Placental pericyte (primary cell): ENCODE measurements at places on chromosomes 6 and 20. TPM values are rescaled to one million over a fixed set of nuclear protein-coding genes. Genes with fewer than 3 reads are reported as not detected.

HNF4A gene
- not detected in 2 replicates for total RNA-seq

EYS gene
- under 0.01 TPM in 2 replicates for total RNA-seq

ENPP5 gene
- total RNA-seq: 0.14 TPM in 1 of 2 replicates, not detected in the other

NHSL1 gene
- 15.5 and 28.9 TPM in 2 replicates for total RNA-seq

FABP7 gene
- total RNA-seq: not detected in 2 replicates

HLA-G gene
- total RNA-seq: not detected in 2 replicates

TFAP2A gene
- 0.22 and 2.6 TPM in 2 replicates for total RNA-seq

SH3BGRL2 gene
- 0.22 and 1.6 TPM in 2 replicates for total RNA-seq

NDUFAF5 gene
- 11.2 and 13.0 TPM in 2 replicates for total RNA-seq

SSTR4 gene
- not detected in 2 replicates for total RNA-seq

SPEF1 gene
- total RNA-seq: 0.14 and 0.22 TPM in 2 replicates

DAAM2 gene
- total RNA-seq: under 0.01 and 2.3 TPM in 2 replicates

SAPCD1 gene
- 0.44 and 1.1 TPM in 2 replicates for total RNA-seq

GABRR1 gene
- total RNA-seq: not detected in 2 replicates

RRAGD gene
- 0.22 and 1.4 TPM in 2 replicates for total RNA-seq

DCDC2 gene
- total RNA-seq: under 0.01 and 0.14 TPM in 2 replicates

BYSL gene
- 15.1 and 18.6 TPM in 2 replicates for total RNA-seq

SYCP2 gene
- 0.22 and 1.7 TPM in 2 replicates for total RNA-seq

CGA gene
- total RNA-seq: not detected in 2 replicates

ERVFRD-1 gene
- 0.22 TPM in 1 of 2 replicates, not detected in the other for total RNA-seq

ZNF311 gene
- total RNA-seq: 0.43 and 0.44 TPM in 2 replicates

SIGLEC1 gene
- total RNA-seq: under 0.01 TPM in 2 replicates

SEMG1 gene
- not detected in 2 replicates for total RNA-seq

ACSS1 gene
- 0.72 and 1.3 TPM in 2 replicates for total RNA-seq

OLIG3 gene
- total RNA-seq: not detected in 2 replicates

UTRN gene
- total RNA-seq: 71.3 and 114 TPM in 2 replicates

PRR18 gene
- total RNA-seq: not detected in 2 replicates

MYBL2 gene
- 1.3 and 34.4 TPM in 2 replicates for total RNA-seq

CLVS2 gene
- total RNA-seq: not detected in 2 replicates

SLC4A11 gene
- 2.2 and 2.9 TPM in 2 replicates for total RNA-seq

MYL9 gene
- 120 and 127 TPM in 2 replicates for total RNA-seq

FRS3 gene
- 1.7 and 2.2 TPM in 2 replicates for total RNA-seq

RNF144B gene
- 0.44 and 1.4 TPM in 2 replicates for total RNA-seq

PRDM13 gene
- not detected in 2 replicates for total RNA-seq

UBR2 gene
- 30.9 and 32.0 TPM in 2 replicates for total RNA-seq

UBD gene
- total RNA-seq: not detected in 2 replicates

C20orf144 gene
- 0.14 and 0.22 TPM in 2 replicates for total RNA-seq

KCNB1 gene
- total RNA-seq: under 0.01 TPM in 1 of 2 replicates, not detected in the other

TSPO2 gene
- not detected in 2 replicates for total RNA-seq

ARMH2 gene
- not detected in 2 replicates for total RNA-seq

MUCL3 gene
- not detected in 2 replicates for total RNA-seq

C20orf204 gene
- 0.88 and 1.4 TPM in 2 replicates for total RNA-seq

EDN3 gene
- total RNA-seq: 0.14 TPM in 1 of 2 replicates, not detected in the other

CST3 gene
- 191 and 236 TPM in 2 replicates for total RNA-seq

CENPB gene
- total RNA-seq: 105 and 150 TPM in 2 replicates

HLA-DPB1 gene
- total RNA-seq: 4.9 TPM in 1 of 2 replicates, not detected in the other

AHI1 gene
- 24.3 and 27.8 TPM in 2 replicates for total RNA-seq

SRSF12 gene
- total RNA-seq: under 0.01 TPM in 1 of 2 replicates, not detected in the other

ZBTB46 gene
- total RNA-seq: 3.3 and 20.5 TPM in 2 replicates
